ENCODE measurements at places on chromosomes 11 and 22.

GRCh38 chr11:122995526-122995925 lies 13.9 kb upstream of the BSX start:
- no peak for DNase-seq

DNA sequence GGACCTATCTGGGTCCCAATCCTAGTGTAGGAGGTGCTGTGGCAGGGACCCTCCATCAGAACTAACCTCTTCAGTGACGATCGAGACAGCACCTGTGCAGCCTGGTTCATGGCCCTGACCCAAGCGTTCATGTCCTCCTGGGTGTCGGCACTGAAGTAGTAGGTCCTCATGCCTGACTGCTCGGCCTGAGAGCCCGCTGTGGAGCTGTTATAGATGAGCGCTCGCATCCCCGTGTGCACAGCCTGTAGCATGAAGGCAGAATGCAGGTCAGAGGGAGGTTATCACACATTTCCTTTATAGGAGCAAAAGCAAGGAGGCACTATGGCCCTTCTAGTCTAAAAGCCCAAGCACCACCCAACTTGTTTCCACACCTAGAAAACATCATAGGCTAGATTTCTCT lies 103.0 kb downstream of the C11orf58 start:
- DNase-seq = no peak

DNA sequence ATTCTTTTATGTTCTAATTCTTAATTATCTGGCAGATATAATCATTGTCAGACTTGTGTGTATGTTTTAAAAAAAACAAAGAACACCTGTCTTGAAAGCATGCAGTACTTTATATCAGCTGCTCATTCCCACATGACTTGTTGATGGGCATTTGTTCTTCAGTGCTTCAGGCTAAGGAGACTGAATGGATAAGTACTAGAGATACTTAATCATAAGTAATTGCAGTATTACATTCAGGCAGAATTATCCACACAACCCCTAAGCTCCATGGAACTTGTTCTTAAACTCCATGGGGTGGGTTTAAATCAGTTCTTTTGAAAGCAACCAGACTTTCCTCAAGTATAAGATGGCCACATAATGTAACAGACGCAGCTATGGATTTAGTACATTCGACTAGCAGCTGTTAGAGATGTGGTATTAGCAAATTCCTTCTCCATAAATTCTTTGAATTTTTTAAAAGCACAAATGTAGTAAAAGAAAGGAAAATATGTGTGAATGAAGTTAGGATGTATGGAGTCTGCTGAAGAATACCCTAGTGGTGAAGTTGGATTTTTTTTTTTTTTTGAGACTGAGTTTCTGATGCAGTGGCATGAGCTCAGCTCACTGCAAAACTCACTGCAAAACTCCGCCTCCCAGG lies 3.0 kb downstream of the JAM3 start:
- DNase-seq = no peak

DNA sequence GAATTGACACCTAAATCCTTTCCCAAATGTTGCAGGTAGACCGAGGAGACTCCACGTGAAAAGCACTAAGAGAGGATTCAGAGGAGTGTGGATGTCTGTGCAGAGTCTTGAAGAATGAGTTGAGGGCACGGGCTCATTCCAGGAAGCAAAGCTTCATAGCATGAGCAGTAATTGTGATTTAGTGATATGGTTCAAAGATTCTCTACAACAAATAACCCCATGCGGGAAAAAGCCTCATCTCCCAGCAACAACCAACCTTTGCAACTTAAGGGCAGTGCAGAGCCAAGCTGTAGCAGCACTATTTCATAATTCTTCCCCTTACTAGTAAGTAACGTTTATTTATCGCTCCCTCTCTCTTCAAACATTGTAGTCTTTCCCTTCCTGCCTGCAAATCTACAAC lies 87.5 kb upstream of the CLMP start:
- no peak for DNase-seq

DNA sequence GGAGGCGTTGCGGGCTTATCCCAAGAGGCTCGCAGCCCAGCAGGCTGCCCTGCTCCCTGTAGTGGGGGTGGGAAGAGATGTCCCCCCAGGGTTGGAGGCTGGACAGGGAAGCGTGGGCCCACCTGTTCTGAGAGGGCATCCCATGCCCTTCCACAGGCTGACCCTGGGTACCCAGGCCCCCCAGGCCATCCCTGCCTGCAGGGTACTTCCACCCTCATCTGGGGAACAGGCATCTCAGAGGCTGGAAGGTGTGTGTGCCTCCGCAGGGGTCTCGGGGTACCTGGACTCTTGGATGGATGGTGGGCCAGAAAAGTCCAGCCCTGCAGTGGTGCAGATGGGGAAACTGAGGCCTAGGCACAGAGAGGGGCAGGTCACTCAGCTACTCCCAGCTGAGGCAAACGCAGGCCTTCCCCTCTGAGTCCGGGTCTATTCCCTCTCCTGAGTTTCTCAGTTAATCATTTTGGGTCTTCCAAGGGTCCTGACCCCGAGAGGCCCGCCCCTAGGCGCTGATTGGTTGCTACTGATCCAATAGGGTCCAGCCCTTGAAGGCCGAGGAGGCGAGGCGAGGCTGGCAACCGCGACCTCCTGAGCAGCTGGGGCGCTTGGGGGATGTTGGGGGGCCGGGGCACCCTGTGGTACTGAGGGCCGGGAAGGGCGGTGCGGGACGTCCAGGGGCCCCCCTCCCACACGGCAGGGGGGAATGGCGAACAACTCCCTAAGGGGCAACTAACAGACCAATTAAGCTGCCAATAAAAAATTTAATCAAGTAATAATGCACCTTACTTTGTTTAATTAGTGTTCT lies 23.8 kb downstream of the FLRT1 start:
- DNase-seq = peak; percentile 28

DNA sequence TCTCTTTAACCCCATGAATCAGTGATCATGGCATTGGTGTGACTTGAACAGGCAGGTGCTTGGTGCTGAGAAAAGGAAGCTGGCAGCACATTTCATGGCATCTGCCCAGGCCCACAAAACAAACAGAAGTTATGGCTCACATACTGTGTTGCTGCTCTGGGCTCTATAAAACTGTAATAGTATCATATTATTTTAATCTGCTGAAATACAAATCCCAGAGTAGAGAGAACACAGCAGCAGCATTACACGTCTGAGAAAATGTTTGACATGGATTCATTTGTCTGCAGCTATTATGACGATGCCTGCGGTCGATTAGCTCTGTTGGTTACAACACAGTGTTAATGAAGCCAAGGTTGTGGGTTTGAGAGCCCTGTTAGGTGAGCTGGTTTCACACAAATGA lies 80.8 kb downstream of the ALX4 start:
- no peak for DNase-seq

- DNase-seq = no peak
Observed at GRCh38 chr11:26043665-26044064, 288.3 kb upstream of the ANO3 start.

DNA sequence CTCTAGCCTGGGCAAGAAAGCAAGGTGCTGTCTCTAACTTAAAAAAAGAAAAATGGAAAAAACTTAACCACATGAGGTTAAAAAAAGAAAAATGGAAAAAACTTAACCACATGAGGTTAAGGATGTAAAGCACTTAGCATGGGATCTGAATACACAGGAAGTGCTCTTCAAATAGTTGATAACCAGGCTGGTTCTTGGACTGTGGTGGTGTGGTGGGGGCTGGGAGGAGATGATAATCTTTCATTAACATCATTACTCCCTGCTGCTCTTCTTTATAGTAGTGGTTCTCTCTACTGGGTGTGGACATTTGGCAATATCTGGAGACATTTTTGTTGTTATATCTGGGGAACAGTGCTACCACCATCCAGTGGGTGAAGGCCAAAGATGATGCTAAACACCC lies 88.4 kb downstream of the TTC17 start:
- no peak for DNase-seq

DNA sequence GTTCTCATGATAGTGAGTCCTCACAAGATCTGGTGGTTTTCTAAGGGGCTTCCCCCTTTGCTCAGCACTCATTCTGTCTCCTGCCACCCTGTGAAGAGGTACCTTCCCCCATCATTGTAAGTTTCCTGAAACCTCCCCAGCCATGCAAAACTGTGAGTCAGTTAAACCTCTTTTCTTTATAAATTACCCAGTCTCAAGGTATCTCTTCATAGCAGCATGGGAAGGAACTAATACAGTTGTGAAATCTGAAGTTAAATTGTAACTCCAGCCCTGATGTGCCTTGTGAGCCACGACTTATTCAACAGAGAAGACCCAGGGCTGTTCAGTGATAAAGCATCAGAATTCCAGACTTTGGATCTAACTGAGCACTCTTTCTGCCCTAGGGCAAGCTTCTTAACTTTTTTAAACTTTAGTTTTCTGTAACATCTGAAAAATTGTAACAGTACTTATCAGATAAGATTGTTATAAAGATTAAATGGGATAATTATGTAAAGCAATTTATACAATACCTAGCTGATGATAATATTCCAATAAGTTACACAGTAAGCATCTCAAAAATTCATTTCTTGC lies 220.0 kb downstream of the TRPC6 start:
- no peak for DNase-seq

DNA sequence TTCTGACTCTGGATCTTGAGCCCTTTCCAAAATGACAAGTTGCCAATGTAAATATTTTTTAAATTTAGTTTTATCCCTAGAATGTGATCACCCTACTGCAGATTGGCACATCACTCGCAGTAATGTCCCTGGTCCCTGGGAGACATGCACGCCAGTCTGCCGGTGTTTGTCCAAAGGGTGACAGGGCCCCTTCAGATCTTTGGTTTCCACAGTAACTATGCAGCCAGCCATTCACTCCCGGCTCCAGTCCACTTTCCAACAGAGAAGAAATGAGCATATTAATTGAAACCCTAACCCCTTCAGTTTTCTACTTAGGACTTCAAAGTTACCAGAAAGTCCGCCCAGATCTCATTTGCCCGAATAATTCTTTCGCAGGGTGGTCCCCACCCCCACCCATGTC lies 25.8 kb upstream of the RASSF10 start:
- no peak for DNase-seq

DNA sequence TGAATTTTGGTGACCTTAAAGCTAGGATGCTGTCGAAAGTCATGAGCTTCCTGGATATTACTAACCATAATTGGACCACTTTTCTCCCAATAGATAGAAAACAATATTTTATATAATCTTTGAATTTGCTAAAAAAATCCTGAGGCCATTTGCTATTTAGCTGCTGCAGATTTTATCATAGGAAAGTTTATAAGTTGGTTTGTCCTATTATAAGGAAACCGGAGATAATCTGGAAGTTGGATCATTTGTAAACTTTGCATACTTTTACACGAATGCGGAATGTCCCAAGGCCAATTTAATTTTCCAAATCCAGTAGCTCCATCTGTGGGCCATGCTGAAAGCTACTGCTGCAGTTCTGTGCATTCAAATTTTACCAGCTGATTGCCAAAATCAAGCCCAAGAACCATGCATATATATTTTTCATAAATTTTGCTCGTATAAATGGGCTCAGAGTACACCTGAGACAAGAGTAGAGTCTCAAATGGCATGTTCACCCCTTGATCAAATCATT lies 378.3 kb downstream of the FAM181B start:
- DNase-seq = no peak

DNA sequence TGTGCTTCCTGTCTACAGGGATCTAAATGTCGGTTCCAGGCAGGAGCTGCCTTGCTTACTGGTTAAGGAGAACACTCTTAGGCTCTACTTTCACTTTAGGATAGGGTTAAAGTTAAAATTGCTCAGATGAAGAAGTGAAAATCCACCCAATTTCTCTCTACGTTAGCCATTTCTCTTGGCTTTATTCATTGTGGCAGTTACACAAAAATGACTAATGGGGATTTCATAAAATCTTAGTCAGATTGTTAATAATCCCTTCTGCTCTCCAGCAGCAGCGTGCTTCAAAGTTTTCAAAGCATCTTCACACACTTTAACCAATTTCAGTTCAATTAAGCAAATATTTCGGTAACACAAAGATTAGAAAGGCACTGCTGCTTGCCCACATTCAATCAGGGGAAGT lies 58.4 kb upstream of the RCN1 start:
- no peak for DNase-seq

GRCh38 chr22:37212174-37212906 lies at the start of gene SSTR3:
Gene SSTR3 (minus strand): TSS chr22:37212477. CDS start chr22:37207803, 4,674 bp downstream.
- peak; percentile 79 for DNase-seq

DNA sequence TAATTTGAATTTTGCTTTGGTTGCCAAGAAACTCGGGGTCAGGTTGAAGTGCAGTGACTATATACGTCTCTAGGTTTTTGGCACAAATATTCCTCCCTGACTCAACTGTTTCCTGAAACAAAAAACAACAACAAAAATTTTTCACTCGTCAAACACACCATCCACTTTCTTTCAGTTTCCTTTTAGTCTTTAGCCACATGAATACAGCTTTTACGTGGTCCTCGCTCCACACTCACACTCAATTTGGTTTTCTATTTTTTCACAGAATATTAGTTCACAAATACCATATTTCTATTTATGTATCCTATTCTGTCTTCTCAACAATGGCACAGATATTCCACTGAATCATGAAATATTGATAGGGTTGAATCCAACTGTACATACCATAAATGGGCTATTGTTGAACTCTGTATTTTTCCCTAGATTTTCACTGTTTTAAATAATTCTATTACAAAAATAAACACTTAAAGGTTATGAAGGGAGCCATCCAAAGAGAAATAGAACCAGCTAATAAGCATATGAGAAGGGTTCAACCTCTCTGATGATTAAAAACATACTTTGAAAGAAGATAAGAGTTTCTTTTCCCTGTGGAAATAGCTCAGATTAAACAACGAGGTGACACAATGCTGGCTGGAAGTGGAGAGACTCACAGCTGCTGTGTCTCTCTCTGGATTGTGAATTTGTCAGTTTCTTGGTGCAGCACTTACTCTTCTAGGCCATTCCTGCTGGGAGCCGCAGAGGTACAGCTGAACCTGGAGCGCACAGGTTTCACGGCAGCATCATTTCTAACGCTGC lies 5.1 kb upstream of the FBLN1 start:
- no peak for DNase-seq

- no peak for DNase-seq
Observed at GRCh38 chr22:45312856-45313255, 3.1 kb downstream of the FAM118A start.

DNA sequence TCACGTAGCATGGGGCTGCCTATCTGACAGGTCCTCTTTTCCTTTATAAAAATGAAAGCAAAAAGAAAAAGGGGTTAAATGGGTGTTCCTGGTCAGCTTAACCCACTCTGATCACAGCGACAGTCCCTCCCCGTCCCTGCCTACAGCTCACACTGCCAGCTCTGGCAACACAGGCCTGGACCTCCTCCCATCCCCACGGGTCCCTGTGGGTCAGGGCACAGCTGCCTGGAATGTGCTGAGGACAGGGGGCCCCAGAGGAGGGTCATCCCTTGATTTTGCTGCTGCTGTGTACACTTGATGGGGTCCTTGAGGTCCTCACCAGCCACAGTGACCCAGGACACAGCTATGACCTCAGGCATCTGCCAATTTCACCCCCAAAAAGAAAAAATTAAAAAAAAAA lies 29.6 kb upstream of the CYP2D6 start:
- no peak for DNase-seq

- DNase-seq = no peak
Observed at GRCh38 chr22:17087498-17088131, 2.8 kb downstream of the IL17RA start.

- DNase-seq = no peak
Observed at GRCh38 chr11:58658623-58659022, 36.2 kb downstream of the CNTF start.
